ENCODE measurements at places on chromosomes 2 and 18. TPM values are rescaled to one million over a fixed set of nuclear protein-coding genes. Genes with fewer than 3 reads are reported as not detected.

Gene CACNB4
- 22.3 TPM for total RNA-seq

GRCh38 chr2:120525056-120526046 is 179.4 kb downstream of the INHBB start:
- no peak overlapping the region for H3K27ac ChIP-seq
- peaks cover 11% of the 10 kb centered on the region for H3K4me1 ChIP-seq
- no peak for DNase-seq
- peaks cover 3% of the 10 kb centered on the region for H3K27me3 ChIP-seq

DNA sequence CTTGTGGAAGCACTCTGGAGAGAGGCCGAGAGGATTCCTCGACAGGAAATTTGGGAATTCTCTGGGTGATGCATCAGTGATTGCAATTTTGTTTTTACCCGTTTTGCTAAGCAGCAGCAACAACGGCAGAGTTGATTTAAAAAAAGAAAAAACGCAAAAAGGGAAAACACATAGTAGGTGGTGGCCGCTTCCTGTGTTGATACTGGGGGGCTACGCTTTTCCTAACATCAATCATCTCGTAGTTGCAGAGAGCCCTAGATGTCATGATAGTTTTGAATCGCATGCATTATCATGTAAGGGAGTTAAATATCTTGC is 271 bp upstream of the RBM43 start:
- H3K27ac ChIP-seq, result peak overlapping the region; percentile 96
- H3K36me3 ChIP-seq, result no peaks in the 10 kb centered on the region
- H3K4me3 ChIP-seq, result peak overlapping the region; percentile 82
- H3K4me1 ChIP-seq, result no peaks in the 10 kb centered on the region

DNA sequence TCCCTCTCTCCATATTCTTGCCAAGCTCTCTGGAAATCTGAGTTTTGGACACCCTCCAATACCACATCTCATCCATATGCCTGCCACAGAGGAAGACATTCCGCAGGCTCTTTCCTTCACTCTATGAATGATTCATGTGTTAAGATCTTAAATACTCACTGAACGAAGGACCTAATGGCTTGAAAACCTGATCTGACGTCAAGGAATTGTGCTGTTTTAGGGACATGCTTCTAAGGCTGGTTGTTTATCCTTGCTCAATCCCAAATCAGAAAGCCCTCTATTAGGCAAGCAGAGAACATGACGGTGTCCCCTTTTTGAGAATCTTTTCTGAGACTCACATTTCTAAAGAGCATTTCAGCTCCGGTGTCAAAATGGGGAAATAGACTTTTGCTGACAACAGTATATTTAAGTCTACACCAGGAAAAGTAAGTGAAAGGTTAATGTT is 83.7 kb upstream of the GALNT5 start:
- H3K27ac ChIP-seq, result peak overlapping the region; percentile 10
- no peaks in the 10 kb centered on the region for H3K27me3 ChIP-seq
- no peaks in the 10 kb centered on the region for H3K36me3 ChIP-seq
- no peaks in the 10 kb centered on the region for H3K4me1 ChIP-seq
- no peak overlapping the region for H3K4me3 ChIP-seq
- DNase-seq, result no peak

DNA sequence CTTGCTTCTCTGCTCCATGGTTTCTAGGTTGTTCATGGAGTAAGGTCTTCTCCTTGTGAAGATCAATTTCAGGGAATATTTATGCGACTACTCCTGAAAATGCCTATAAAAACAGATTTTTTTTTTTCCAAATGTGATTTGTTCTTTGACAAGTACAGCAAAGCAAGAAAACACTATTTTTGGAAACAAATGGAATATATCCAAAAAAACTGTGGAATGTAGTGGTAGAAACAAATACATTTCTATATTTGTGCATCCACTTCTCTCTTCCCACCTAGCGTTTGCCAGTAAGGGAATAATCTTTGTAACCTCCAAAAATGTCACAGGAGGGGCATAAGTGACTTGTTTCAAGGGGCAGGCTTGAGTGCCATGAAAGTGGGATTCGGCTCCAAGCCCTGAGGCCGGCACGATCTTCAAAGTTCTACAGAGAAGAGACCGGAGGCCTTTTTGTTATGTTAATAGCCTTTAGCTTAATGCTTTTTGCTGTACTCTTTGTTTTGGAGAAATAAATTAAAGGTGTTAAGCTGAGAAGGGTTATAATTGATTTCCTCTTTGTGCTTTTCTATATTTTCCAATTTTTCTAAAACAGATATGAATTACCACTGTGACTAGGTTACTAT is 200.6 kb downstream of the NRP2 start:
- DNase-seq, result no peak
- H3K4me3 ChIP-seq, result no peak overlapping the region
- peaks cover 11% of the 10 kb centered on the region for H3K4me1 ChIP-seq
- H3K36me3 ChIP-seq, result no peaks in the 10 kb centered on the region

DNA sequence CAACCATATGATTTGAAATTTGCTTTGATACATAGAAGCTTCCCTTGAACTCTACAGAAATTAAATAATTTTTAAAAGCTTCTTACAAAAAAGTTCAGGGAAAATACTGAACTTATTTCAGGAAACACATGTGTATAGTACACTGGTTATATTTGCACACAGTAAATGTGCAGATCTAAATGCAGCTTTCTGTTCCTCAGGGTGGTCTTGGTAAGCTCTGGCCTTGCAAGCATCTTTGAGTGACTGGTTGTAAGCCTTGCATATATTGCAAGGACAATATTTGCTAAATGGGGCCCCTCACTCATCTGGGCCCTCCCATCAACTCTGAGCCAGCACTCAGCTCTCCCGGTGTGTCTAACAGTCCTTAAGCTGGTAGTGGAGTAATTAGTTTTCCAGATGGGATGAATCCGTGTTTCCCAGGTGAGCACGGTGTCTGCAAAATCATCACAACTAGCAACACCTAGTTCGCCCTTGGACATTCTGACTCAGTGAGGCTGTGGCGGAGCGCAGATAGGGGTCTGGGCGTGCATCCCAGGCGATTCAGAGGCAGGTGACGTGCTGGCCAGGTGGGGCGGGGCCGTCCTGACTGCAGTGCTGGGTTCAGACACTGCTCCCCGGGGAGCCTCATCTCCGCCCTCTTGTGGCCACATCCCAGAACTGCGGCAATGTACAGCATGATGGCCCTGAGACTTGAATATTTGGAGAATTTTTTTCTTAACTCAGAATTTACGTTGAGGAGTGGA is 149.6 kb downstream of the MBP start:
- peaks cover 34% of the 10 kb centered on the region for H3K36me3 ChIP-seq
- no peaks in the 10 kb centered on the region for H3K27me3 ChIP-seq
- no peak overlapping the region for H3K27ac ChIP-seq

- DNase-seq, result no peak
- H3K4me3 ChIP-seq, result no peak overlapping the region
- no peak overlapping the region for H3K27ac ChIP-seq
- H3K27me3 ChIP-seq, result no peaks in the 10 kb centered on the region
Measured at GRCh38 chr2:159737292-159737916, 25.1 kb downstream of the MARCHF7 start.

DNA sequence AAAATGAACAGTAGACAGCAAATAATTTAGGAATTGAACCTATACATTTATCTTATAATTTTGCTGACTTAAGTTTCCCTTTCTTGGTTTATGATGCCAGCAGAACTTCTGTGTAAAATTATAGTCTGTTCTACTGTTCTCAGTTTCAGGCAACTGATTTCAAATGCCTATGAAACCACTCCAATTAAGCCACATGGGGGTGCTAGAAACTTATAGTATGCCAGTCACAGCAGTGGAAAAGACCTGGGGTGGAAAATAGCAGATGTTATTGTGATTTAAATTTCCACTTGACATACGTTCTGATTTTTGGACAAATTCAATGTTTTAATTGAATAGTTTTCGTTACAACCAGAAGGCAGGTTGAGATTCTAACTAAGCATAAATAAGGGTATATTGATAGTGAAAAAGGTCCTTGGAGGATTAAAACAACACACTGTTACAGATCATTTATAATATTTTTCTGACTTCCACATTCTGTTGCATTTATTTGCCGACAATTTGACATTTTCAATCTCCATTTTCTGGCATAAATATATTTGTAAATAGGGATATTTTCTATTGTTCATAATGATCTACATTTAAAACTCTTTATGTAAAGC is 61.4 kb downstream of the CPS1 start:
- H3K4me1 ChIP-seq, result no peaks in the 10 kb centered on the region
- peak; percentile 88 for DNase-seq
- no peak overlapping the region for H3K27ac ChIP-seq
- H3K27me3 ChIP-seq, result no peaks in the 10 kb centered on the region
- no peak overlapping the region for H3K4me3 ChIP-seq
- H3K36me3 ChIP-seq, result no peaks in the 10 kb centered on the region

- H3K4me1 ChIP-seq, result no peaks in the 10 kb centered on the region
- peak; percentile 51 for DNase-seq
- H3K4me3 ChIP-seq, result no peak overlapping the region
- no peaks in the 10 kb centered on the region for H3K27me3 ChIP-seq
- H3K36me3 ChIP-seq, result no peaks in the 10 kb centered on the region
Measured at GRCh38 chr2:206230060-206230762, 44.3 kb upstream of the ZDBF2 start.

DNA sequence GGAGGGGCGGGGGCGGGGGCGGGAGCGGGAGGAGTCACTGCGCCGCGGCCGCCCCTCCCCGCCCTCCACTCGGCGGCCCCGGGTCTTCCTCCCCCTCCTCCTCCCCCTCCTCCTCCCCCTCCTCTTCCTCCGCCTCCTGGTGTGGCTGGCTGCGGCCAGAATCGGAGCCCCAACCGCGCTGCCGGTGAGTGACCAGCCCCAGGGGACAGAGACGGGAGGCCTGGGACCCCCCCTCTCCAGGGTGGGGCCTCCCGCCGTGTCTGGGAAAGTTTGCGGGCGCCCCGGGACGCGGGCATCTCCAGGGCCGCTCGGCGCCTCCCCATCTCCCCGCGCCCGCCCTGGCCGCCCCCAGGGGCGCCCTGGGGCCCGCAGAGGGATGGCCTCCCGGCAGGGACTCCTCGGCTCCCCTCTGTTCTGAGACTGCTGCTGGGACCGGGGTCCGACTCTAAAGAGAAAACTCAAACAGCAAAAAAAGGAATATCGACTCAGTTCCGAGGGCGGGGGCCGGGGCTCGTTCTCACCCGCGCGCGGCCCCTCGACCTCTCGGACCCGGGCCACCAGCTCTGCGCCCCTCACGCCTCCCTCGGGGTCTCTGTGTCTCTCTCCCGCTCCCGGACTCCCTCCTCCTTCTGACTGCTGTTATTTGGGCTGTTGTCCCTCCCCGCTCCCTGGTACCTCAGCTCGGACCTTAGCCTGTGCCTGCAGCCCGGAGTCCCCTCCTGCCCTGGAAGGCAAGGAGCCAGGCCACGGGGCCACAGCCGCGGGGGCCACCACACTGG is at the start of gene STON1:
TSS of gene STON1 (plus strand) at position 122 of the 779 bp plus-strand sequence. CDS start 50,480 bp downstream, outside the sequence.
- H3K27me3 ChIP-seq, result no peaks in the 10 kb centered on the region
- peak within 1 kb of the TSS; percentile 89 for H3K27ac ChIP-seq
- DNase-seq, result no peak
- H3K4me3 ChIP-seq, result peak within 1 kb of the TSS; percentile 78
- no peaks in the 10 kb centered on the region for H3K36me3 ChIP-seq

GRCh38 chr18:35441857-35442595 is 55.7 kb downstream of the INO80C start:
- H3K4me3 ChIP-seq, result no peak overlapping the region
- no peaks in the 10 kb centered on the region for H3K27me3 ChIP-seq

DNA sequence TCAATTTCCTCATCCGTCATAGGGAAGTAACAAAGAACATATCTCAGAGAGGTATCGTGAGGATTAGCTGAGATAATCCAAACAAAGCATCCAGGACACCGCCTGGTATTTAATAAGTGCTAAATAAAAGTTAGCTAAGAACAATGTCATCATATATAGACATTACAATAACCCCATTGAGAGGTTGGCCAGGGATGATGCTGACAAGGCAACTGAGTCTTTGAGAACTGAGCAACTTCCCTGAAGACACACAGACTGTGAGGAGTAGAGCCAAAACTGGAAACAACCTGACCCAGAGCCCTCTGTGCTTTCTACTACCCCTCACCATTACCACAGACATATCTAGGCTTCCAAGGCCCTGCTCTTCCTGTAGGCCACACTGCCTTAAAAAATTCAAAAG is 1.6 kb upstream of the DCTN1 start:
- peaks cover 22% of the 10 kb centered on the region for H3K4me1 ChIP-seq
- no peak for DNase-seq
- H3K4me3 ChIP-seq, result no peak overlapping the region

DNA sequence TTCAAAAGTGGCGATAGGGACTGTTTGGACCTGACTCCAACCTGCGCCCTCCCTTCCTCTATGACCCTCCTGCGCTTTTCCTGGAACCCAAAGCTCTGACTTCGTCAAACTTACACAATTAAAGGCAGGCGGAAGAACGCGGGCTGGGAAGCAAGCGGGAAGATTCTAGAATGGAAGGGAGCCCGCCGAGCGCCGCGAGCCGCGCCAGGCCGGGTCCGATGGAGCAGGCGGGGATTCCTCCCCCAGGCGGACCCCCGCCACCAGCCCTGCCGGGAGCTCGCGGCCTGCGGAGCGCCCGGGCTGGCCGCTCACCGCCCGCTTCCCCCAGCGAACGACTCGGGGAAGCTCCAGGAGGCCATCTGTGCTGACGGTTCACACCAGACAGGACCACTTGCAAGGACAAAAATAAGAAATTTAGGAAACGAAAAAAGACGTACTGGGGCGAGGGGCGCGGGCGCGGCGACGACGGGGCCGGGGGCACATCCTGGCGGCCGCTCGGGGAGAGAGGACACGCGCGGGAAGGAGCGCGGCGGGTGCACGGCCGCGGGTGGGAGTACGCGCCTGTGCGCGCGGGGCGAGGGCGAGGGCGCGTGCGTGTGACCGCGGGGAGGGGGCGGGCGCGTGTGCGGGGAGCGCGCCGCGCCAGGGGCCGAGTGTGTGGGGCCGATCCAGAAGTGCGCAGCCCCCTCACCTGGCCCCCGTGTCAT is 1.1 kb upstream of the SALL3 start:
- peak overlapping the region; percentile 43 for H3K4me3 ChIP-seq
- peaks cover 16% of the 10 kb centered on the region for H3K4me1 ChIP-seq
- peaks cover 7% of the 10 kb centered on the region for H3K36me3 ChIP-seq
- H3K27me3 ChIP-seq, result peaks cover 72% of the 10 kb centered on the region
- peak overlapping the region; percentile 85 for H3K27ac ChIP-seq

- no peaks in the 10 kb centered on the region for H3K27me3 ChIP-seq
- no peak overlapping the region for H3K4me3 ChIP-seq
- no peaks in the 10 kb centered on the region for H3K4me1 ChIP-seq
- DNase-seq, result peak; percentile 3
- H3K36me3 ChIP-seq, result no peaks in the 10 kb centered on the region
Measured at GRCh38 chr2:182280118-182280517, 146.7 kb downstream of the PDE1A start.

- H3K36me3 ChIP-seq, result peaks cover 2% of the 10 kb centered on the region
- no peak for DNase-seq
- H3K4me3 ChIP-seq, result no peak overlapping the region
- H3K27me3 ChIP-seq, result no peaks in the 10 kb centered on the region
- no peak overlapping the region for H3K27ac ChIP-seq
Measured at GRCh38 chr2:105794926-105795574, 50.3 kb downstream of the NCK2 start.

DNA sequence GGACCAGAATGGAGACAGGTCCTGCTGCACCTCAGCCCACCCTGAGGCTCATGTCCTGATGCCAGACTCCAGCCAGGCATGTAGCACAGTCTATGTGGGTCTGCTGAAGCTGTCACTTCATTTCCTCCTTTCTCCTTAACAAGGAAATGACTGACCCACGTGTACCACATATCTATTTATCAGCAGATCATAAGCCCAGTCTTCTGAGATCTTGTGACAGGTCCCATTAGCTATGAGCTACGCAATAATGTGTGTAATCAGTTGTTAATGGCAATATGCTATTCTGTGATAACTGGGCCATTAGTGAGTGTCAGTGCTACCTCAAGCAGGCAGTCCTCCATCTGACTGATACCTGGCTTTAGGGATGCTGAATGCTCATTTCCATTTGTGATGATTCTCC is 615.3 kb downstream of the BCL11A start:
- H3K27ac ChIP-seq, result no peak overlapping the region
- no peak for DNase-seq
- no peaks in the 10 kb centered on the region for H3K4me1 ChIP-seq
- no peaks in the 10 kb centered on the region for H3K27me3 ChIP-seq
- H3K36me3 ChIP-seq, result no peaks in the 10 kb centered on the region

Measured in spinal cord (tissue), 10 donors.